ENCODE measurements at places on chromosomes 6 and 20.
A peak's percentile ranks its signal among the peaks of the same experiment; 100 is the strongest.

GRCh38 chr6:63634630-63635029 lies 972 bp upstream of the PHF3 start:
- no peak for DNase-seq

DNA sequence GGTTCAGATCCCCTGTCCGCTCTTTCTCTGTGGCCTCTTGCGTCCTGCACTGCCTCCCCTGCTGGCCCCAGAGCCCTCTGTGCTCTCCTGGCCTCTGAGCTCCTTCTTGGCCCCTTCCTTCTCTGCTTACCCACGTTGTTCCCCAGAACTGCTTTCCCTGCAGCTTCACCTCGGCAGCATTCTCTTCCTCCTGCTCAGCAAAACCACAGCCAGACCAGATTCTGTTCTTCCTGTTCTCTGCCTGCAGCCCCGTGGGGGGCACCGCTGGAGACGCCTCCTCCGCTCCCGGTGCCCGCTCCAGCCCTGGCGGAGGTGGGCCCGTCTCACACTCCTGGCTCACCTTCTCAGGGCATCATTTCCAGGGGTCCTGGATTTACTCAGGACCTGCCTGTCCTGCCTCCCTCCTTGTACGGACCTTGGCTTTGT lies 59.7 kb downstream of the TCP11 start:
- no peak for DNase-seq

GRCh38 chr6:89381031-89381430 lies 28.5 kb upstream of the UBE2J1 start:
- DNase-seq, result no peak

DNA sequence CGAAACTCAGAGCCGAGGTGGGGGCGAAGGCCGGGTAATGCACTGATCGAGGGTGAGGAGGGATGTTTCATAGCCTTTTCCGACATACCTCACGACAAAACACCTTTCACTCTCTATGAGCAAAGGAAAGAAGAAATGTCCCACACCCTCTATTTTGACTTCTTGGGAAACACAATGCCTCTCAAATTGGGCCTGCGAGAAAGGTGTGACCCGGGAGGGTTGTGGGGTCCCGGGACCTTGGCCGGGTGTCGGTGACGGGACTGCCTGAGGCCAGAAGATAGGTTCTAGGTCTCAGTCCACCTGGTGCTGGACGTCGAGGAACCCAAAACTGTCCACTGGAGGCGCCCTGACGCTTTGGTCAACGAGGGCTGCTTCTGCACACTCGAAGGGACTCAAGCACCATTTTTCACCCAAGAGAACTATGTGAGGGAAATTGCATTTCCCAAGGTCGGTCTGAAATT lies 41.1 kb upstream of the OSTM1 start:
- peak; percentile 50 for DNase-seq

DNA sequence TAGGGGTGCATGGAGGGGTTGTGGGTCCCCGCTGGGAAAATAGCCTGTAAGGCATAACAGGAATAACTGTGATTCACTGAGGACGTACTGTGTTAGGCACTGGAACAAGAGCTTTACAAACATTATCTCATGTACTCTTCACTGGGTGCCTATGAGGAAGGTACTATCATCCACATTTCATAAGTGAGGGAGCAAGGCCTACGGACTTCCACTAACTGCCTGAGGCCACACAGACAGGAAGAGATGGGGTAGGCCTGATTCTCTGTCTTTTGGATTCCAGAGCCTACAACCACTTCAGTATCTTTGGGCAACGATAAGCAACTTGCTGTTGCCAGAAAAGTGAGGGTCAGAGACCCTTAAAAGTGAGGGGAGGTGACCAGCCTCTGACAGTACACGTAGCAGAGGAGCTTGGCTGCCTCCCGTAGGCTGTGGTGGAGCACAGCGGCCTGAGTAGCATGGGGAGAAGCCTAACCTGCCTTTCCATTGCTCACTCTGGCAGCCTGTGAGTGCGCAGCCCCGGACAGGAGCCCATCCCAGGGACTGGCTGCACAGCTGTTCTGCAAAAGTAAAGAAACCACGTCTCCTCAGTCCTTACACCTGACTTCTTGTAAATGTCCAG lies 30.4 kb downstream of the PSMB1 start:
- no peak for DNase-seq

DNA sequence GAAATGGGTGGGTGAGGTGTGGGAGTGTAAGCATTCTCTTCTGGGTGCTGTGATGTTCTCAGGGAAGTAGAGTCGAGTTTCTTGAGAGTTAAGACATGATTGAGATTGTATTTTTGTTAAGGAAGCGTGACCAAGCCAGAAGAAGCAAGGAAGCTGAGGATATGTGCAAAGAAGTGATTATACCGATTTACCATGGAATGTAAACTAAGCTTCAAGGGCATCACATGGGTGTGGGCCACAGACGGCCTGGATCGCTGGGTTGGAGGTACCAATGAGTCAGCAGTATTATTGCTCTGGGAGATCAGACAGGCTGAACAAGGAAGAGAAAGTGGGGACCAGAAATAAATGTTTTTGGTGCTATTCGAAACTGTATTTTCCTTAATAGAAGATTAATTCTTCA lies 184.1 kb upstream of the GMDS start:
- no peak for DNase-seq

- DNase-seq, result no peak
These were observed 4.1 kb downstream of the CCDC170 start for GRCh38 chr6:151497905-151498304.

- DNase-seq, result no peak
These were observed 55.8 kb upstream of the MTRF1L start for GRCh38 chr6:153058291-153058690.

DNA sequence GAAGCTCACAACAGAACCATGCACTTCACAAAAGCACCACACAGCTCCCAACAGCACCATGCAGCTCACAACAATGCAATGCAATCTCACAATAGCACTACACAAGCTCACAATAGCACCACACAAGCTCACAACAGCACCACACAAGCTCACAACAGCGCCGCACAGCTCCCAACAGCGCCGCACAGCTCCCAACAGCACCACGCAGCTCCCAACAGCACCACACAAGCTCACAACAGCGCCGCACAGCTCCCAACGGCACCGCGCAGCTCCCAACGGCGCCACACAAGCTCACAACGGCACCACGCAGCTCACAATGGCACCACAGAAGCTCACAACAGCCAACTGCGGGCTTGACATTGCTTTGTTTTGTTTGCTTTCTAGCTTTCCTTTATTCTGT lies 198.1 kb downstream of the DLL1 start:
- no peak for DNase-seq

DNA sequence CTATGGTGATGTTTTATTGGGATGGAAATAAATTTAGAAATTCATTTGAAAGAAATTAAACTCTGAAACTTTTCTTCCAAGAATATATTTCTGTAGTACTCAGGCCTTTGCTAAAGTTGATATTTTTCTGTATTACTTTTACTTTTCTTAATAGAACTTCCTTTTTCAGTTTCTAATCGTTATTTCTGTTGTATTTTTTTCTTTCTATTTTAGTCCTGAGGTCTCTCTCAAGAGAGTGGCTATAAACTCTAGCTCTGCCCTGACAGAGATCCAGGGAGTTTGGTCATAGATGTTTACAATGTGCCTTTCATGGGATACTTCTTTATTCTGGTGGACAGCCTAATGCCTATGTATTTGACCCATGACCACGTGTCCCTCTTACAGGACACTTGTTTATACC lies 51.0 kb downstream of the OR2B6 start:
- DNase-seq, result no peak

DNA sequence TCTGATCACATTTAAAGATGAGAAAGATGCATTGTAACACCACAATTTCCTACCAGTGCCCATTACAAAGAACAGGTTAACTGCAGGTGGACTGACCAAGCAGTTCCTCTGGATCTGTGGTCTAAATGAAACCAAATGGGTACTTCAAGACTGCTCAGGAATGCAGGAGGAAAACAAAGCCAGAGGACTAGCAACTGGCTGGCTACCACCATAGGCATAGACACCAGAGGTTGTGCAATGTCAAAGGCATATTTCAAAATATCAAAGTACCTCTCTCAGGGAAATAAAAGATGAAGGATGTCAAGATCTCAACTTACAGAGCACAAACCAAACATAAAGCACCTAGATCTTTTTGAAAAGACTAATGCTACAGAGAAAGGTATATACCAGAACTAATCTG lies 65.5 kb downstream of the GMDS start:
- DNase-seq, result peak; percentile 44

GRCh38 chr6:30944051-30944450 lies 3.3 kb downstream of the MUCL3 start:
- DNase-seq, result no peak

GRCh38 chr6:154555073-154555677 lies 44.7 kb upstream of the CNKSR3 start:
- DNase-seq, result peak; percentile 73

DNA sequence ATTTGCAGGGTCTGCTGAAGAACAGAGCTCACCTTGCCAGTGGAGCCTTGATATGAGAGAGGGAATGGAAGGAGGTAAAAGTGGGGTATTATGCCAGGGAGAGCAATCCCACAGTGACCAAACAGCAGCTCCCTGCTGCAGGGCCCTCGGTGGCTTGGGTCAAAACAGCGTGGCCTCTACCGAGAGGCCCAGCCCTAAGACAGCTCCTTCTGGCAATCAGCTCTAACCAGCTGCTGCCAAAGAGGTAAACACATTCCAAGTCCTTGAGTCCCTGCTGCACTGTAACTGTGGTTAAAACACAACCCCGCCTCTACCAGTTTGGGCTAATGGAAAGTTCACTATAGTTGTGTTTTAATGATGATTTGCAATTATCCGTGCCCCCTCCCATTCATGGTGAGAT lies 1.4 kb upstream of the DAAM2 start:
- no peak for DNase-seq

GRCh38 chr6:4577406-4577805 lies 198.8 kb upstream of the CDYL start:
- peak; percentile 86 for DNase-seq

DNA sequence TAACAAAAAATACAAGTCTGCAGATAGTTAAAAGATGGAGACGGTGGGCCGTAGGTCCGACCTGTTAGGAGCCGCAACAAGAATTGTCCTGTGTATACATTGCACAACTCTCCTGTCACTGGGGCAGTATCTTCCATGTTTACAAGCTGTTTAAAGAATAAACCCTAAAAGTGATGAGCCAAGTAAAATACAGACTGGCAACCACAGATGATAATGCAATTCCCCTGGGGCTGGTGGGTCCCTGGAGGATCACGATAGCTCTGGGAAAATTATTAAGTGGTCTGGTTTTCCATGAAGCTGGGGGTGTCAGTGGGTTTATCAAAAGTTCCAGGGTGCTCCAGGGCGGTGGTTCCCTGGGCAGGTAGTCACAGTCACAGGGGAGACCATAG lies 8.1 kb upstream of the FAM50B start:
- peak; percentile 30 for DNase-seq

GRCh38 chr6:26270903-26271667 lies 93.9 kb upstream of the BTN3A2 start:
- peak; percentile 85 for DNase-seq

DNA sequence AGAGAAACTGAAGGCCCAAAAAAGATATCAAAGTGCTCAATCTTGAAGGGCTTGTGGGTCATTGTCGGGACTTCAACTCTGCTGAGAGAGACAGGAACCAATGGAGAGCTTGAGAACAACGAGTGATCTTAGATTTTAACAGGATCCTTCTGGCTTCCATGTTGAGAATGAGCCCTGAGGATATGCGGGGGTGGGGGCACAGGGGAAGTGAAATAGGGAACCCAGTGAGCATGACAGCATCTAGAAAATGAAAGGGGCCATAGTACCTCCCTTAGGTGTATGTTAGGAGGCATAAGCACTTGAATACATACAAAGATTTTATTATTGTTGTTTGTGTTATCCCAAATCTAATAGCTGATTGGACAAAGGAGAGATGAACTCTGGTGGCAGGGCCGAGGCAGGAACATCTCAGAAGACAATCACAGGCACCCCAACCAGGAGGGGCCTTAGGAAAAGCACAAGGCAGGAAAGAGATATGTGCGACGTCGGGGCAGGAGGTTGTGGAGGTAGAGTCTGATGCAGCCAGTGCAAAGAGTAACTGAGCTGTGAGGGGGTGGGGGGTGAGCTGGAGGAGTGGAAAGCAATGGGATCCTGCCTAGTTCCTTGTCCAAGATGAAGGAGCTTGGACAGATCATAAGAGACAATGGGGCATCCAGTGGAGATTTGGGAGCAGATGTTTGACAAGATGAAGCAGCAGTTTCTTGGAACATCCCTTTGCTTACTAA lies 10.4 kb downstream of the TGM6 start:
- DNase-seq, result no peak

GRCh38 chr6:11040134-11040533 lies 4.0 kb downstream of the ELOVL2 start:
- no peak for DNase-seq

GRCh38 chr20:3168829-3169590 lies 4.3 kb downstream of the LZTS3 start:
- DNase-seq, result no peak

GRCh38 chr20:8523684-8524083 lies 391.6 kb downstream of the PLCB1 start:
- DNase-seq, result peak; percentile 4

DNA sequence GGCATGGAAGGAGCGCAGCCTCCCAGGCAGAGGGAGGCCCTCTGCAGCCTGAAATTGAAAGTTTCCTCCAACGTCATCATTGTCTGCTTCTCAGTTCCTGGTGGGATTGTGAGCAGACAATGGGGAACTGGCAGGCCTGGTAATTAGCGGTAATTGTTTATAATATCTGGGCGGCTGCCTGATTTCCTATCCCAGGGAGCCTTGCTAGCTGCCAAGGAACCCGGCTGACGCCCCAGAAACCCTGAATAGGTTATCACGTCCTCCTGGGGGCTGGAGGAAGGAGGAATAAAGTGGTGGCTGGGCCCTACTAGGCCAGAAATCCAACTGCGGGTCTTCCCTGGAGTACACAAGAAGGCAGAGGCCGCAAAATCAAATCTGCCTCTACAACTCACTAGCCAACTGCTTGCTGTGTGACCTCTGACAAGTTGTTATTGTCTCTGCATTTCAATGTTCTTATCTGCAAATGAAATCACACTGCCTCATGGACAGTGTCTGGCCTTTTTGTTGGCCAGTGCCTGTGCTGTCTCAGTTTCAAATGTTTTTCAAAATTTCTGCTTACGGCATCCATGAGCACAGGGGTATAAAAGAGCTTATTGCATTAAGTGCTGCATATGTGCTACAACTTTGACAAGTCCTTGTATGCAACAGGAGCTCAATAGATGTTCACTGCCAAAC lies 16.9 kb downstream of the KCNK15 start:
- no peak for DNase-seq

- DNase-seq, result peak; percentile 74
These were observed 101.7 kb upstream of the FOXA2 start for GRCh38 chr20:22686097-22686496.

Measured in NCI-H226 (cell line).